ENCODE measurements at places on chromosomes 6 and 20. TPM values are rescaled to one million over a fixed set of nuclear protein-coding genes. Genes with fewer than 3 reads are reported as not detected.

ULBP3 gene
- 2.4 TPM for total RNA-seq

GRCh38 chr6:151914484-151914883 lies 107.0 kb downstream of the ESR1 start:
- DNase-seq, result no peak

- DNase-seq, result no peak
These were observed 796.7 kb downstream of the DHX35 start for GRCh38 chr20:39758876-39759275.

DNA sequence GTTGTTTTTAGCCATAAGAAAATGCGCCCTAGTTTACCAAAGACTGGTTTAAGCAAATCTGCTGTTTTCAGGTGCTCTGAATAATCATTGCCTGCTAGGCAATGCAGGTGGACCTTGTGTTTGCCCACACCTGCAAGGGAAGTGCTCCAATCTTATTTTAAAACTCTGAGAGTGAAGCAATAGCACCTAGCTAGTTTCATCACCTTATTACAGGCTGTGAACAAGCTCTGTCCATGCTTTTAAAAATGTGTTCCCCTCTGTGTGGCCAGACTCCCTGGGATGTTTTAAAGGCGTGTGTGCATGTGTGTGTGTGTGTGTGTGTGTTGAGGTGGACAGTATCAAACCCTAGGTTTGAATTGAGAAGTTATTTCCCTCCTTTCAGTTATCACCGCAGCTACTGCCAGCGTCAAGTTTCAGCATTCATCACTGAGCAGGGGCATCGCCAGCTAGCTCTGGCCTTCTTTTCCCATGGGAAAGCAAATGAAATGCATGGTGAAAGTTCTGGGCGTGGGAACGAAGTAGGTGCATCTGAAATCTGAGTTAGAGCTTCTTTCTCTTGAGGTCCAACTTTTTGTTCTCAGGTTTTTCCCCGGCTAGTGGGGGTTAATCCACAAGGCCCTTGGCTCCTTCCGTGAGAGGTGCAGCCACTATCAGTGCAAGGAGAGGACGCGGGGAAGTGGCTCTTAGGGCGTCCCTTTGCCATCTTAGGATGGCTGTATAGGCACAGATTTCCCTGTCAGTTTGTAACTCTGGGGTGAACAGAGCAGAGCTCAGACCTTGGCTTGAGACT lies 30.8 kb downstream of the DUSP22 start:
- no peak for DNase-seq

DNA sequence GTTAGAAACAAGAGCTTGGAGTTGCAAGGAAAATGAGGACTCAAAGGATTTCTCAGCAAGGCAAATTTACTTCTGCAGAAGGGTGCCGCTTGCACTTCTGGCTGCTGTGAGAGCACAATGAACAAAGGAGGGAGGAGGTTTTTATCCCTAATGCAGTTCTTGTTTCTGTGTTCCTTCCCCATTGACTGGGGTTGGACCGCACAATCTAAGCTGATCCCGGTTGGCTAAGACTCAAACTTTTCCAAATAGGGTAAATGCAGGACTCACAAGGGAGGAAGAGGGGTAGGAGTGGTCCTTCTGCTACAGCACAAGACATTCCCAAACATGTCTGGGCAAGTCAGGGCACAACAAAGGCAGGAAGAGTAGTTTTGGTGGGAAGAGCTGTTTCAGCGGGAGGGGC lies 249.6 kb upstream of the MOCS1 start:
- no peak for DNase-seq

DNA sequence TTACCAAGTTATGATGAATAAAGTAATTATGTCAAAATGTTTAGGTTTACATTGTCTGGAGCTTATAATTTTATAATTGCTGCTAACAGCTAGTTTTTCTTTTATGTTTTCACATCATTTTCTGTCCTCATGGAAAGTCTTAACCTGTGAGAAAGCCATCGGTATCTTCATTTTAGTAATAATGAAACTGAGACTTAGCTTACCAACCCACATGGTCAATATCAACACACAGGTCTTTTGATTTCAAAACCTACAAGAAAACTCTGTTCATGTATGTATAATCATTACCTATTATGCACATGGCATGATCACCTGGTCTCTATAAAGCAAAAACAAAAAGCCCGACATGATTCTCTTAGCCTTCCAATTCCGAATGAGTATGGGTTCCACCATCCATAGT lies 61.9 kb downstream of the KCNQ5 start:
- no peak for DNase-seq

GGTLC1 gene
- total RNA-seq, result not detected

GRCh38 chr6:147212622-147213021 lies 8.4 kb downstream of the STXBP5 start:
- DNase-seq, result no peak

GRCh38 chr6:89797317-89797716 lies 22.3 kb downstream of the MDN1 start:
- DNase-seq, result no peak

RIN2 gene
- 58.9 TPM for total RNA-seq

DNAH8 gene
- 0.03 TPM for total RNA-seq

GRCh38 chr6:1597924-1598323 lies 11.8 kb upstream of the FOXC1 start:
- no peak for DNase-seq

DNA sequence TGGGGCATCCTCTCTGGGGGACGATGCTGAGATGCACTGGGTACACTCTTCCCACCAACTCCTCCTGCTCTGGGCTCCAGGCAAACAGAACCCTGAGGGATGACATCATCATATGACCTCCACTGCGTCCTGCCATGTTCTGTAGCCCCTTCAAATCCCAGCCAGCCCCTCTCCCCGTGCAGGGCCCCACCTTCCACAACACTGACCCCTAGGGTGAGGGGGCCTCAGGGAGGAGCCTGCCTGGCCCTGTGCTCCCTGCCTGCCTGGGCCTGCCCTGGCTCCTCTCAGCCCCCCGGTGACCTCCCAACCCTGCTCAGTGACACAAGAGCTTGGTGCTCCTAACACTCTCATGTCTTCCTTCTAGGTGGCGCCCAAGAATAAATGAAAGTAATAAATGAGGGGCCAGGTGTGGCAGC lies 9.6 kb upstream of the SPDEF start:
- DNase-seq, result no peak

GRCh38 chr6:87905101-87905641 lies 142.5 kb upstream of the SPACA1 start:
- DNase-seq, result no peak

DNA sequence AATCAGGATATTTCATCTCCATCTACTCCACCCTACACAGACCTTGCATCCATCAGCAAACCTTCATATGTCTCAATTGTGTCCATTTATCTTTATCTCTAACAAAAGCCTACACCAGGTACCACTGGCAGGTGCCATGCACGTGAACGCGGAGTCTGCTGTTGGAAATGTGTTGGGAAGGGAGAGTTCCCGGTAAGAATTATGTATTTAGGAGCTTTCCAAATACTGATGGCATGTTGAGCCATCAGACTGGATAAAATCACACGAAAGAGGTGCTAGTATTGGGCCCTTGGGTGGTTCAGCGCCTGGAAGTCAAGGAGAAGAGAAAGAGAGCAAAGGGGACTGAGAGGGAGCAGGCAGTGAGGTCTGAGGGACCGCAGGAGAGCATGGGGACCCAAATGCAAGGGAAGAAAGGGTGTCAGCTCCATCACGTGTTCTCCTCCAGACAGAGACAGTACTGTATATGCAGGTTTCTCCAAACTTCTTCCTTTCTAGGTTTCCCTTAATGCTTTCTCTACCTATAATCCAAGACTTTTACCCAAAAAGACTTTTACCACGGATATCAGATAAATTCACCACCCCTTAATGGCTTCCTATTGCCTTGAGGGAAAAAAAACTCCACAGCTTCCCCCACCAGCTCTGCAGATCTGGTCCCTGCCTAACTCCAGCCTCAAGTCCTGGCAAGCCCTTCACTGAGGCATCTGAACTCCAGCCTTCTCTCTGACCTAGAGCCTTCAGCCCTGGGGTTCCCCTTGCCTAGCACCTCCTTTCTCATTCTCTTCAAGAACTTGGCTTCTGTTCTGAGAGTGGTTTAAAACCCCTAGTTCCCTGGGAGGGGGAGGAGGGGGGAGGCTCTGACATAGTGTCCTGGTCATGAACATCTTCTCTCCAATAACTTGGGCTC lies 4.8 kb upstream of the ZNF217 start:
- no peak for DNase-seq

DNA sequence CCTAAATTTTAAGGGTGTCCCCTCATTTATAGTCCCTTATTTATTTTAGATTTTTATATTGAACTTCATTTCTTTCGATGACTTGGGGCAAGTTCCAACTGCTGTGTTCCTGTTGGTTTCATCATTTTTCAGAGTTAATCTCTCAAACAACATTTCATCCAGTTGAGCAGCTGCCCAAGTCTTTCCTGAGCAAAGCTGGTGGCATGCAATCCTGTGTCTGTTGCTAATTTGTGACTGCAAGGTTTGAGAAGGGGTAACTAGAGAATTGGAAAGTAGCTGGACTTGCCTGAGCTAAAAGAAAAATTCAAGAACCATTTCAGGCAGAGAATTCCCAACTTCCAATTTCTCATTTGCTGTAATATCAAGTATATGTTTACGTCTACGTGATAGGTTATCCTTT lies 881.5 kb upstream of the SLC35B3 start:
- DNase-seq, result no peak

DNA sequence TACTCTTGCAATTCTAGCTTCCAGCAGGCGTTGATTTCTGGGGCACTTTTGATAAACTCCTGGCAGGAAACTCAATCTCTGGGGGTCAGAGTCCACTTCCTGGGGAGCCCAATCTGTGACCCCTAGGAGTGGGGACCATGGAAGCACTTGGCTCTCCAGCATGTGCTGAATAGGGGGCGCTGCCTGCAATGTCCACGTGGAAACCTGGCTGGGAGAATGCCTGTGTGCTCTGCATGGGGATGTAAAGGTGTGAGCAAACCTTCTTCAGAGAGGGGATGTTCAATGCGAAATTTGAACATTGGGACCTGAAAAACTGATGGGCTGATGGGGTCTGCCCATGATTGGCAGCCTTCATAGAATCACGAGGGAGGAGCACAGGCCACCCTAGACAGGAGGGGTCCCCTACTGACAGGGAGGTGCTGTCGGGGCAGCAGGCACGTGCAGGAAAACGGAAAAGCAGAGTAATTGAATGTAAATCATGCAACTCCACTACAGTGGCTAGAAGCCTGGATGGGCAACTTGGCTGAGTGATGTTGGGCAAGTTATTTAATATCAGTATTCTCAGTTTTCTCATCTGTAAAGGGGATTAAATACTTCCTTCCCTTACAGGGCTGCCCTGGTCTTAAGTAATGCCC lies 47.8 kb downstream of the CEP43 start:
- no peak for DNase-seq

All from esophagus squamous epithelium (tissue), 5 donors.